Activated T-cell treated with anti-CD3 and anti-CD28 coated beads, Interleukin-2, amount 50 U/mL, for 72 hours (primary cell): ENCODE measurements at places on chromosomes 11 and 22. TPM values are rescaled to one million over a fixed set of nuclear protein-coding genes. Genes with fewer than 3 reads are reported as not detected.
A peak's percentile ranks its signal among the peaks of the same experiment; 100 is the strongest.

- DNase-seq, result no peak
Measured at GRCh38 chr22:39208013-39208680, 36.6 kb downstream of the PDGFB start.

GRCh38 chr11:120134931-120135228 lies 3.0 kb downstream of the TRIM29 start:
- no peak for DNase-seq

DNA sequence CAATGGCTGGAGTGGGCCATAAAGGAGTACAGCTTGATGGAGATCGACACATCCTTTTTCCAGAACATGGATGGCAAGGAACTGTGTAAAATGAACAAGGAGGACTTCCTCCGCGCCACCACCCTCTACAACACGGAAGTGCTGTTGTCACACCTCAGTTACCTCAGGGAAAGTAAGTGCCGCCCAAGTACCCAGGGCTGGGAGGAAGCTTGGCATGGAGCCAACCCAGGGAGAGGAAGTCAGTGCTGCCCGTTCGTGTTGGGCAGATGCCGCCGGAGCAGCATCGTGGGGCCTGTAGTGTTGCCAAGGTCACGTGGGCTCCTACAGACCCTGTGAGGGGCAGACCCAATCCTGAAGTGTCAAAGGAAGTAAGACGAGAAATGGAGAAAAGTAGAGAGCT lies 78.9 kb downstream of the FLI1 start:
- DNase-seq, result peak; percentile 7

- DNase-seq, result no peak
Measured at GRCh38 chr11:109401545-109401944, 20.4 kb upstream of the C11orf87 start.

- DNase-seq, result no peak
Measured at GRCh38 chr11:43278193-43278956, 33.4 kb upstream of the API5 start.

DNA sequence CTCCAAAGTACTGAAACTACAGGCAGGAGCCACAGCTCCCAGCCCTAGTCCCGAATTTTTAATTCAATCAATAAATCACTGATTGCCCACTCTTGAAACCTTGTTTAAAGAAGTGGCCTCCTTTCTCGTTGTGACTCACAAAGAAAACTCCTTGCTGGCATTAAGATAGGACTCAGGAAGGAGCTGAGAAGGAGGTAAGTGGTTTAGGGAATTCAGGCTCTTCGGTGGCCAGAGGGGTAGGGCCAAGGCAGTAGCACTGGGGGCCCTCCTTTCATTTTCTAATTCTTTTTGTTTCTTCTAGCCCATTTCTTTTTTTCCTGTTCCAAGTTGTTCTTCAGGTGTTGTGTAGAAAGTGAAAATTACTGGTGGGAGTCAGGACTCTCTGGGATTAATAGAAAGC lies 86.2 kb upstream of the OR9Q1 start:
- DNase-seq, result no peak

DNA sequence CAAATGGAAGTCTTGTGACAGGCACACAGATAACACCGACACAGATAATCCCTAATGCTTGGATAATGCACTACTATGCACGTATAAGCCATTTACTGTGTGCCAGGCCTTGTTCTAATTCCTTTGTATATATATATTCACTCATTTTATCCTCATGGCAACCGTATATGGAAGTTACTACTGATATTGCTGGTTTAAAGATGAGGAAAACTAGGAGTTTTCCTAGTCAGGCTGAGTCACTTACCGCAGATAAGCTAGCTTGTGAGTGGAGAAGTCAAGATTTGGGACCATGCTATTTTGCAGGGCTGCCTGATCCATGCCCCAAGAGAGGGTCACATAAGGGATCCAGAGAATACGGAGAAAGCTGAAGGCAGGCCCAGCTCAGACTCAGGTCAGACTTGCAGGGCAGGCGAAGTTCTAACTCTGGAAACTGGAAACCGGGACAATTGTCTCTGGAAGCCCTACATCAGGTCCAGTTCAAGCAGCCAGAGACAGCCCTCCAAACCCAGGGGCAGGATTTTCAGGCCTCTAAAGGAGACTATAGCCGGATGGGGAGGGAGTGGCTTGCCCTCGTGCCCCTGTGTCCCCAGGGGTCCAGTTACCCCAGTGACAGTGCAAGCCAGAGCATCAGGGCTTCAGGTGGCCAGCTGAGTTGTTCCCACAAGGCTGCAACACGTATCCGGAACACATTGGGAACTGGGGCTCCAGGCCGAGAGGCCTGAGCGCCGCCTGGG lies 534.8 kb downstream of the INSC start:
- DNase-seq, result no peak

- no peak for DNase-seq
Measured at GRCh38 chr11:111560800-111561199, 20.3 kb downstream of the LAYN start.

- DNase-seq, result no peak
Measured at GRCh38 chr22:25786165-25786564, 44.2 kb downstream of the MYO18B start.

- peak; percentile 34 for DNase-seq
Measured at GRCh38 chr22:26597026-26597425, 7.1 kb upstream of the TPST2 start.

GRCh38 chr11:5223146-5223545 lies 3.7 kb downstream of the HBB start:
- no peak for DNase-seq

RFPL1 gene
- not detected for total RNA-seq

CCDC116 gene
- total RNA-seq, result 0.22 TPM

OR8A1 gene
- not detected for total RNA-seq

LDHAL6A gene
- not detected for total RNA-seq

C22orf31 gene
- not detected for total RNA-seq

ELFN2 gene
- 0.58 TPM for total RNA-seq

STK33 gene
- 6.1 TPM for total RNA-seq

CSF2RB gene
- 3.8 TPM for total RNA-seq

MYOD1 gene
- not detected for total RNA-seq

GNAZ gene
- total RNA-seq, result 0.89 TPM
